ENCODE measurements at places on chromosomes 12 and 14.

DNA sequence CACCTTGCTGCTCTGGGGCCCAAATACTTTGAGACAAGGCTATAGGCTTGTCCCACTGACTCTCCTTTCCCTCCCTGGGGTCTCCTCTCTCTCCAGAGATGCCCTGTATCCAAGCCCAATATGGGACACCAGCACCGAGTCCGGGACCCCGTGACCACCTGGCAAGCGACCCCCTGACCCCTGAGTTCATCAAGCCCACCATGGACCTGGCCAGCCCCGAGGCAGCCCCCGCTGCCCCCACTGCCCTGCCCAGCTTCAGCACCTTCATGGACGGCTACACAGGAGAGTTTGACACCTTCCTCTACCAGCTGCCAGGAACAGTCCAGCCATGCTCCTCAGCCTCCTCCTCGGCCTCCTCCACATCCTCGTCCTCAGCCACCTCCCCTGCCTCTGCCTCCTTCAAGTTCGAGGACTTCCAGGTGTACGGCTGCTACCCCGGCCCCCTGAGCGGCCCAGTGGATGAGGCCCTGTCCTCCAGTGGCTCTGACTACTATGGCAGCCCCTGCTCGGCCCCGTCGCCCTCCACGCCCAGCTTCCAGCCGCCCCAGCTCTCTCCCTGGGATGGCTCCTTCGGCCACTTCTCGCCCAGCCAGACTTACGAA lies 3.1 kb downstream of the NR4A1 start:
- DNase-seq = no peak

GRCh38 chr14:61557854-61558253 lies 137.5 kb upstream of the HIF1A start:
- DNase-seq = no peak

- DNase-seq = no peak
Measured at GRCh38 chr14:58656671-58657411, 19.1 kb downstream of the DACT1 start.

DNA sequence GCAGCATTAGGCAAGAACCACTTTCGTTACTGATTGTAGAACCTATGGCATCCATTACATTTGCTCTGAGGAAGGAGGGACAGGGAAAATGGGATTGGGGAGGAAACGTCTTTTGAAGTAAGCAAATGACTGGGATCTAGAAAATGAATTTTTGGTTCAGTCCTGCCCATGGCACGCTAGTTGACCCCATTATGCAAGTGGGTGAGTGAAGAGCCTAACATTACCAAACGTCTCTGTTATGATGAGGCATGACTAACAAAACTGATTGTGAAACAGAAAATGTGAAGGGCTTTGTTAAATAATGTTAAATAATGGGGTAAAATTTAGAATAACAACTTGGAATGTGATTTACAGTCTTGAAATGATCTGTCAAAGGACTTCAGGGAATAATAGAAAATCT lies 38.9 kb downstream of the CPSF2 start:
- peak; percentile 34 for DNase-seq

DNA sequence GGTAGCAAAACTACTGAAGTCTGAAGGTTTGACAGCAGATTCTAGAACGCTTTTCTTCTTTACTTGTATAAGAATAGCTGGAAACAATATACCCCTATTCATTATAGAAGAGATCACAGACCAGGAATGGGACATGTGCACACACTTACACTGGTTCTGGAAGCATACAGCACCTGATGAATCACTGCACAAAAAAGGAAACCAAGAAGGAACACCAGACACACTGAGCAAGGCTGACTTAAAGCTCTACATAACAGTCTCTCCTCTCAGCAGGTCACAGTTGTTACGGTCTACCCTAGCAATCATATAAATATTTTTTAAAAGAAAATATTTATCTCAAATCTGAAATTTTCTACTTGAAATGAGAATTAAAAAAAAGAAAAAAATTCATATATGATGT lies 13.5 kb downstream of the ATP2B1 start:
- no peak for DNase-seq

- DNase-seq = no peak
Measured at GRCh38 chr12:32120419-32120818, 13.8 kb downstream of the BICD1 start.

- DNase-seq = no peak
Measured at GRCh38 chr12:93379981-93380361, 2.2 kb downstream of the NUDT4 start.

- no peak for DNase-seq
Measured at GRCh38 chr12:66109056-66109455, 21.5 kb downstream of the LLPH start.

DNA sequence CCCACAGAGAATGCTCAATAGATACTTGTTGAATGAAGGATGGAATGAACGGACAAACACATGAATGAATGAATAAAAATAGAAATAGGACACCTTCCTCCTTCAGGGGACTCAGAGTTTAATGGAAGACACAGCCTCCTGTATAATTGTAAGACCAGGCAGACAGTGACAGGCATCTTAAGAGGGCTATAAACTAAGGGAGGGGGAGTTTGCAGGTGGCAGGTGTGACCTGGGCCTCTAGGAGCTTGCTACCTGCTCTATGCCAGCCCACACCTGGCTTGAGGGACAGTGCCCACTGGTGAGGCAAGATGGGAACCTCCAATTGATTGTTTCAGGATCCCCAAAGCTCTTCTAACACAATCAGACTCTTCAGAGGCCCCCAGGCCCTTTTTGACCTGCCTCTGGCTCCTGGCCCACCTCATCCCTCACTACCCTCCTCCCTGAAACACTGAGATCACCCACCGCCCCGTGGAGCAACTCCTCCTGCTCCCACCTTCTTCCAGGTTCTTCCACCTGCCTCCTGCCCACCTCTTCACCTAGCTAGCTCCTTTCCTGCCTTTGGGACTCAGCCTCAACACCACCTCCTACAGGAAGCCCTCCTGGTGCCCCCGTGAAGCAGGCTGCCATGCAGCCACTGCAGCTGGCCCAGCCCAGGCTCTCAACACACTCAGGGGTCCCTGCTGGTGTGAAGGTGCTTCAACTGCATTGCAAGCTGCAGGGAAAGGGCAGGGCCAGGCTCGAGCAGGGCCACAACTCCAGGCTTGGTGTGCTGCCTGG lies 9.4 kb downstream of the SERPINA3 start:
- DNase-seq = no peak

DNA sequence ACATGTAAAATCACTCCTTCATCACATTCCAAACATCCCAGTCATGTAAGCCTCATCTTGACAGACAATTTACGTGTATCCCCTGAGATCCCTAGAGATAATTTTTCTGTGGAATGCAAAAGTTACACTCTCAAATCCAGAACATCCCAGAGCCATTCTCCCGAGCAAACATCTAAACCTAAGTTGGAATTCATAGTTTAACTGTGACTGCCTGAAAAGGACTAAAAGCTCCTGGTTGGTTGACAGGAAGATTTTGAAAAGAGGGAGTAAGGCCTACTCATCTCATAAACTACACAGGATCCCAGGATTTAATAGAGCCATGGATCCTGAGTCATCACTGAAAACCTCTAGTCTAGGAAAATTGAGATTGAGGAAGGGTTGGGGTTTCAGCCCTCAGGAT lies 123.6 kb downstream of the SCN8A start:
- peak; percentile 61 for DNase-seq

DNA sequence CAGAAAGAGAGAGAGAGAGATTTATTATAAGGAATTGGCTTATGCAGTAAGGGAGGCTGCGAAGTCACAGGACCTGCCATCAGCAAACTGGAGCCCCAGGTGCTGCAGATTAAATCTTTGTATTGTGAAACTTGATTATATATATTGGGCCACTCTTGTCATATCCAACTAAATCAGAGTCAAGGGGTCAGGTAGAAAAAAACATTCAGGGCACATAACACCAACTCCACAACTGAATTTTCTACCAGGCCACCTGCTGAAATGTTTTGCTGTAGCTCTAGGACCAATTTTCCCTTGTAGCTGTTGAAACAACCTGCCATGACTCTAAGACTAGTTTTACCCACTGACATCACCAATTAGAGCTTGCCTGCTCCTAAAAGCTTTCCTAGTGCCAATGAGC lies 1240.8 kb downstream of the SLC16A7 start:
- no peak for DNase-seq

GRCh38 chr12:110109037-110109836 lies 14.9 kb upstream of the IFT81 start:
- DNase-seq = peak; percentile 100

GRCh38 chr14:21852061-21852664 lies 178.5 kb upstream of the OR4E1 start:
- no peak for DNase-seq

- DNase-seq = no peak
Measured at GRCh38 chr12:60093428-60093827, 497.6 kb downstream of the SLC16A7 start.

- no peak for DNase-seq
Measured at GRCh38 chr14:24093207-24093900, 757 bp upstream of the PCK2 start.

GRCh38 chr12:74981541-74981940 lies 228.1 kb downstream of the KCNC2 start:
- no peak for DNase-seq

DNA sequence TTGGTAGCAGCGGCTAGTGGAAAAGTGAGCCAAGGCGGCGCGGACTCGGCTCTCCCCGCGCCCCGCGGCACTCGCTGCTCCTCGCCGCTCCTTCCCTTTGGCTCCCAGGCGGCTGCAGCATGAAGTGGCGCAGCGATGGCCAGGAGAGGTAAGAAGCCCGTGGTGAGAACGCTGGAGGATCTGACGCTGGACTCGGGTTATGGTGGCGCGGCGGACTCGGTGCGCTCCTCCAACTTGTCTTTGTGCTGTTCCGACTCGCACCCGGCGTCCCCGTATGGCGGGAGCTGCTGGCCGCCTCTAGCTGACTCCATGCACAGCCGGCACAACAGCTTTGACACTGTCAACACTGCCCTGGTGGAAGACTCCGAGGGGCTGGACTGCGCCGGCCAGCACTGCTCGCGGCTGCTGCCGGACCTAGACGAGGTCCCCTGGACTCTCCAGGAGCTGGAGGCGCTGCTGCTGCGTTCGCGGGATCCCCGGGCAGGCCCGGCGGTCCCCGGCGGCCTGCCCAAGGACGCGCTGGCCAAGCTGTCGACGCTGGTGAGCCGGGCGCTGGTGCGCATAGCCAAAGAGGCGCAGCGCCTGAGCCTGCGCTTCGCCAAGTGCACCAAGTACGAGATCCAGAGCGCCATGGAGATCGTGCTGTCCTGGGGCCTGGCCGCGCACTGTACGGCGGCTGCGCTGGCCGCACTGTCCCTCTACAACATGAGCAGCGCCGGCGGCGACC lies 225.6 kb upstream of the CRY1 start:
- no peak for DNase-seq

DNA sequence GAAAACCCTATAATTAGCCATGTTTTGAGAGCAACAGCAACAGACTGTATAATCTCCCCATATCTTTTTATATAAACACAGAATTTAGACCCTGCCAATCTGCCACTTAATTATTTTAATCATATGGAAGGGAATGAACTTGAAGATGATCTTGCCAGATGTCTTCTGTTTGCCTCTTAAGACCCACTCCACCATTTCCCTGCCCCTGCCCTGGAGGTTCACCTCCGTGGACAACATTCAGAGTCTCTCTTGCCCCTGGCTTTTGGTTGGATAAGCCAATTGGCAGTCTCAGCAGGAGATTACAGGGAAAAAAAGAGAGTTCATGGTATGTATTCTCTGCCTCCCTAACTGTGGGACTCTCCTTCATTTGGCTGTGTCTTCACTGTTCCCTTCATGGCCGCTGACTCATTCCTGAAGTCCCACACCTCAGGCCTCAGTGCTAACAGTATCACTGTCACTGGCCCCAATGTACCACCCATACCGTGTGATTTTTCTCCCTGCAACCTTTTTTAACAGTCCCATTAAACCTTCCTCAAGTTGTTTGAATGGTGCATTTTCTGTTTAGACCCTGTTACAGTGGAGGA lies 184.8 kb downstream of the PIK3C2G start:
- DNase-seq = no peak

- peak; percentile 60 for DNase-seq
Measured at GRCh38 chr12:111405149-111405858, 419 bp upstream of the SH2B3 start.

- no peak for DNase-seq
Measured at GRCh38 chr14:96085369-96085768, 46.2 kb downstream of the C14orf132 start.

GRCh38 chr12:62655666-62656151 lies 189.1 kb downstream of the MON2 start:
- no peak for DNase-seq

GRCh38 chr14:31405106-31405505 lies 15.2 kb downstream of the HEATR5A start:
- no peak for DNase-seq

DNA sequence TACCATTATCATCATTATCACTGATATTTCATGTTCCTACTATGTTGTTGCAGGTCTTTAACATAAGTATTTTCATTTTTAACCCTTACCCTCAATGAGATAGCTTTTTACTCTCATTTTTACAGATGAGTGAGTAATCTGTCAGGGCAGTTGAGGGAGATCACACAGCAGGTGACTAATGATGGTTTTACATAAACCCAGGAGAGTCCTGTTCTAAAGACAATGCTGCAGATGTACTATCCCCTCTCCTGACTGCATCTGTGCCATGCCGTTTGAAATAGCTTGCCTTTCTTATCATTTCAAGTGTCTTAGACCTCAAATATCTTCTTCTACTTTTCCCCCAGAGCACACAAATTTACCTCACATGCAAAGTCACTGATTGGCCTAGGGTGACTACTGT lies 1552.1 kb upstream of the SEL1L start:
- no peak for DNase-seq
